ENCODE measurements at places on chromosomes 12 and 14.

DNA sequence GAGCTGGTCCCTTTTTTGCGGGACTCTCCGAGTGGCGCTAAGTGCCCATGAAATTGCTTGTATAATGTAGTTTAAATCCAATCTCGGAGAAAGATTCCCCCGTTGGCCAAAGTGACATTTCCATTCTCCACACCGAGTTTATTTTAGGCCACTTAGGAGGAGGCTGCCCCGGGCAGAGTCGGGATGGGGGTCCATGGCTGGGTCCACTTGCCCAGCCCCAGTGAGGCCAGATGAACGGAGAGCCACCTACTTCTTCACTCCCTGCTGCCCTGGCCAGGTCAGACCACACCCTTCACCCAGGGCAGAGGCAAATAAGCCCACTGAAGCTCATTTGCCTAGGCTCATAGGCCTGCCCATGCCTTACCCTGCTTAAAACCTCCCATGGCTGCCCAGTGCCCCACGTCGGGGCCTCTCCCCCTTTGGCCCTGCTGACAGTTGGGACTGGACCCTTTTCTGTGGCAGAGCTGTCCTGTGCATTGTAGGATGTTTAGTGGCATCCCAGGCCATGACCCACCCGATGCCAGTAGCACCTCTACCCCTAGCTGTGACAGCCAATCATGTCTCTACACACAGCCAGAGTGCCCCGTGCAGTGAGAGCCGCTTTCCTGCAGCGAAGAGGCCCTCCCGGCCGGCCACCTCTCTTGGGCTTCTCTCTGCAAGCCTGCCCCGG lies 51.3 kb downstream of the FAM222A start:
- H3K27ac ChIP-seq: no peak overlapping the region
- no peaks in the 10 kb centered on the region for H3K36me3 ChIP-seq
- H3K4me3 ChIP-seq: no peak overlapping the region
- no peaks in the 10 kb centered on the region for H3K27me3 ChIP-seq

DNA sequence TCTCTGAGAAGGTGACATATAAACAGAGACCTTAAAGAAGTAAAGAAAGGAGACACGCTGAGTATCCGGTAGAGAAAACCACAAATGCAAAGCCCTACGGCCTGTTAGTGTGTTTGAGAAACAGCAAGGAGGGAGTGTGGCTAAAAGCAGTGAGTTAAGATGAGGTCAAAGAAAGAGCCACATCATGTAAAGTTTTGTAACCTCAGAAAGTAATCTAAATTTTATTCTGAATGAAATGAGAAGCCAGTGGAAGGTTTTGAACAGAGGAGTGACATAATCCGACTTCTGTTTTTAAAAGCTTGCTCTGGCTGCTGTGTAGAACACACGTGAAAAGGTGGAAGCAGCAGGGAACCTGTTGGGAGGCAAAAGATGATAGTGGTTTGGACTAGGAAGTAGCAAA lies 32.6 kb downstream of the PPP2R5E start:
- no peaks in the 10 kb centered on the region for H3K27me3 ChIP-seq
- ATAC-seq: peak; percentile 39
- no peak overlapping the region for H3K4me3 ChIP-seq
- H3K36me3 ChIP-seq: peaks cover 35% of the 10 kb centered on the region
- H3K27ac ChIP-seq: peak overlapping the region; percentile 17

GRCh38 chr12:14284184-14284722 lies 81.2 kb upstream of the ATF7IP start:
- H3K27ac ChIP-seq: peak overlapping the region; percentile 100
- ATAC-seq: peak; percentile 79
- peak overlapping the region; percentile 32 for H3K4me3 ChIP-seq
- peaks cover 30% of the 10 kb centered on the region for H3K4me1 ChIP-seq
- H3K27me3 ChIP-seq: no peaks in the 10 kb centered on the region

GRCh38 chr14:37223947-37224474 lies 26.3 kb downstream of the MIPOL1 start:
- H3K36me3 ChIP-seq: no peaks in the 10 kb centered on the region
- H3K4me3 ChIP-seq: no peak overlapping the region
- H3K4me1 ChIP-seq: no peaks in the 10 kb centered on the region
- ATAC-seq: no peak
- no peaks in the 10 kb centered on the region for H3K27me3 ChIP-seq

DNA sequence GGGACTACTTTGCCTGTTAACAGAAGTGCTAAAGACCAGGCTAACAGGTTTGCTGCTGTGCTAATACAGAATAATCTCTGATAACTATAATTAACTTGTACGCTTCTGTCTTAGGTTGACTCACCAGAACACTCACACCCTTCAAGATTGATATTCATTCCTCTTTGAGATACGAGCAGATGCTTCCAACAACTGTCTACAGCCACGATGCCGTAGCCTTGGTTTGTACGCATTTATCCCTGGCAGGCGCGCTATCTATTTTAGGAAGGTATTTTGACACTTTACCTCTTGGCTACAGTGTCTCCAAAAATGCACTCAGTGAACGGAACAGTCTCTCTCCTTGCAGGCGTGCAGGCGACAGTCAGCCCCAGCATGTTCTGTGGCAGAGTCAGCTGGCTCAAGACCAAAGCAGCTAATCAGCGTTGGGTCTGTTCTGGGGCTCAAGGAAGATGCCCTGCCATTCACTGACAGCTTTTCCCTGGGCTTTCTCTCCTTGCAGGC lies 146.4 kb upstream of the PRICKLE1 start:
- H3K4me1 ChIP-seq: no peaks in the 10 kb centered on the region
- no peak overlapping the region for H3K4me3 ChIP-seq
- no peaks in the 10 kb centered on the region for H3K27me3 ChIP-seq

DNA sequence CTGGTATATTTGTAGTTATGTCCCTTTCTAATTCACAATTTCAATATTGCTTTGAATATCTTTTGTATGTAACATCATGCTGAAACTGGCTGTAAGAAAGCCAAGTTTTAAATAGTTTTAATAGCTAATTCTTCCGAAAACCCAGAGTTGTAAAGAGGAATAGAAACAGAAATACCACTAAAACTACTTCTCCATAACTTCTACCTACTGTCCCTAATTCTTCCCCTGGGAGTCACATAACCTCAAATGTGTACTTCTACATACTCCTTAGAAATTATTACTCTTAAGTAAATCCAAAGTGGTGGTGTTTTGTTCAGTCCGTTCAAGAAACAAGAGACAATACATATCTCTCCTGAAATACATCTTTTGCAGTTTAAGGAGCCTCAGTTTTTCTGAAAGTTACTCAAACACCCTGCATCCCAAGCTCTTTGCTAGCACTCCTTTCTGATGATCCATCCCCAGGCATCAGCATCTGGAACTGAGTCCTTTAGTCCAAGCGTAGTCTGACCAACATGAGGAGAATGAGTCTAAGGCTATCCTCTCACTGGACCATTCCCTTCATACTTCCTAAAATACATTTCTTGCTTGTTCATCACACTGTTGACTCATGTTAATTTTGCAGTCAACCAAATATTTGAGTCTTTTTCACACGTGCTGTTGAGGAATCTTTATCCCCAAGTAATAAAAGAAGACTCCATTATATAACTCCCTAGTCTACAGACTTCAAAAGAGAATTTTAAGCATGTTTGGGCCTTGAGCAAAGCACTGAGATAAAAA lies 214.3 kb upstream of the NUDT4 start:
- no peaks in the 10 kb centered on the region for H3K27me3 ChIP-seq
- H3K4me3 ChIP-seq: peak overlapping the region; percentile 38

DNA sequence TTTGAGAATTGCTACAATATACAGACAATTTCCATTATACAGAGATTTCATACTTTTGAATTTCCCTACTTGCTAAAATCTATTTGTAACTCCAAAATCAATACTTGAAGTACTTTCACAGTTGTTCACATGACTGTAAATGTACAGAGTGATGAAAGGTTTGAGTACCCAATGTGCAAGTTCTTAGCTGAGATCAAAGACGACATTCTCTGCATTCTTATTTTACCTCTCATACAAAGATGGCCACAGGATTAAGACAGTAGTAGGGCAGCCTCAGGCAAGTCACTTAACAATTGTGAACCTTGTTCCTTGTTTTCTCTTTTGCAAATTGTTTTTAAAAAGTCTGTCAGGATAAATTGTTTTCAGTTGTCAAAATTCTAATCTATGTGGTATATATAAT lies 255.9 kb upstream of the KITLG start:
- H3K27ac ChIP-seq: no peak overlapping the region
- H3K4me1 ChIP-seq: no peaks in the 10 kb centered on the region

- H3K27ac ChIP-seq: no peak overlapping the region
- H3K4me3 ChIP-seq: no peak overlapping the region
- no peaks in the 10 kb centered on the region for H3K27me3 ChIP-seq
- no peak for ATAC-seq
- no peaks in the 10 kb centered on the region for H3K4me1 ChIP-seq
- no peaks in the 10 kb centered on the region for H3K36me3 ChIP-seq
These were observed 54.2 kb upstream of the BCL11B start for GRCh38 chr14:99326041-99326710.

- no peaks in the 10 kb centered on the region for H3K27me3 ChIP-seq
- H3K4me3 ChIP-seq: no peak overlapping the region
- no peak for ATAC-seq
- H3K4me1 ChIP-seq: no peaks in the 10 kb centered on the region
These were observed 35.0 kb upstream of the NAV3 start for GRCh38 chr12:77795699-77796098.

- H3K4me3 ChIP-seq: no peak overlapping the region
- peaks cover 14% of the 10 kb centered on the region for H3K4me1 ChIP-seq
- ATAC-seq: peak; percentile 55
- peak overlapping the region; percentile 5 for H3K27ac ChIP-seq
- H3K27me3 ChIP-seq: no peaks in the 10 kb centered on the region
These were observed 31.5 kb downstream of the ABCB9 start for GRCh38 chr12:122934722-122935121.

DNA sequence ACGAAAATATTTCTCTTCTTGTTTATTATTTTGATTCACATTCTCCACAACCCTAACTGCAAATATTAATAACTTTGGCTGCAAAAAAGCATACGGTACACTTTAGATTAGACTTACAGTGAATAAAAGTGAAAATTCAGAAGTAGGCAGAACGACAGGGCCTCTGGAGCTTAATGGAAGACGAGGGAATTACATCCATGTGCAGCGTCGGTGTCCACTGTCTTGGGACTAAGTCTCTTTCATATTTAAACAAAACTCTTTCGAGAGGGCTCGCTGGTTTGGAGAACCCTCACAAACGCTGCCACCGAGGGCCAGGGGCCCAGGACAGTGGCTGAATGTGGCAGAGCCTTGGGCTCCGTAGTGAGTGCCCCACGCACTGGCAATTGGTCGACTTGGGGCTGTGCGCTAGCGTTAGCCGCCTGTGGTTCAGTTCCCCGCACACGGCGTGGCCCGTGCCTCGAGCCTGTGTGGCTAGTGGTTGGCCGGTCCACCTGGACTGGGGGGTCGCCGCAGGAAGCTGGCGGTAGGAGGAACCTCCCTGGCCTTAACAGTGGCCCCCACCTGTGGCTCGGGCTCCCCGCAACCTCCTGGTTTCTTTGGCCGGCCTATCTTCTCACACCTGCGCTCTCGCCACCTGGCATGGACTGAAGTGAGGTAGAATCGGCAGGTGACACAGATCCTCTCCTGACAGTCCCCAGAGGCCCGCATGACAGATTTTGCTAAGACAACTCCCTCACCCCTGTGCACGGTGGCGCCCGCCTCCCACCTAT lies 739 bp upstream of the PAX9 start:
- no peak overlapping the region for H3K4me3 ChIP-seq
- no peaks in the 10 kb centered on the region for H3K36me3 ChIP-seq
- H3K27ac ChIP-seq: no peak overlapping the region
- H3K27me3 ChIP-seq: peaks cover 96% of the 10 kb centered on the region
- ATAC-seq: no peak
- H3K4me1 ChIP-seq: peaks cover 20% of the 10 kb centered on the region

DNA sequence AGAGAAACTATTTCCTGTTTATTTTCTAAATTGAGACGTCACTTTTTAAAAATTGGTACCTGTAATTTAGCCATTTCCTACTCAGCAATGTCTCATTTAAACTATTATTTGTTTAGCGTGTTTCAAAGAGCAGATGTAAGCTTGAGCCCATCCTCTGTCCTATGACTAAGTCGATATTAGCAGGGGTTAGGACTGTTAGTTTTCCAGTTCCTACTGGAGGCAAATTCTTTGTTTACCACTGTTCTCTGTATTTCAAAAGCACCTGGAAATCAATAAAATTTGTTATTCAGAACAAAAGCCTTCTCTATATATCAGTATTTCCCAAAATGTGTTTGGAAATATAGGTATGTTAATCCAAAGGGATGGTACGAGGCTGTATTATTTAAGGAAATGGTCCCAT lies 42.4 kb downstream of the MDM2 start:
- ATAC-seq: no peak
- no peaks in the 10 kb centered on the region for H3K4me1 ChIP-seq
- H3K36me3 ChIP-seq: peaks cover under 1% of the 10 kb centered on the region
- H3K27ac ChIP-seq: no peak overlapping the region
- H3K27me3 ChIP-seq: no peaks in the 10 kb centered on the region

DNA sequence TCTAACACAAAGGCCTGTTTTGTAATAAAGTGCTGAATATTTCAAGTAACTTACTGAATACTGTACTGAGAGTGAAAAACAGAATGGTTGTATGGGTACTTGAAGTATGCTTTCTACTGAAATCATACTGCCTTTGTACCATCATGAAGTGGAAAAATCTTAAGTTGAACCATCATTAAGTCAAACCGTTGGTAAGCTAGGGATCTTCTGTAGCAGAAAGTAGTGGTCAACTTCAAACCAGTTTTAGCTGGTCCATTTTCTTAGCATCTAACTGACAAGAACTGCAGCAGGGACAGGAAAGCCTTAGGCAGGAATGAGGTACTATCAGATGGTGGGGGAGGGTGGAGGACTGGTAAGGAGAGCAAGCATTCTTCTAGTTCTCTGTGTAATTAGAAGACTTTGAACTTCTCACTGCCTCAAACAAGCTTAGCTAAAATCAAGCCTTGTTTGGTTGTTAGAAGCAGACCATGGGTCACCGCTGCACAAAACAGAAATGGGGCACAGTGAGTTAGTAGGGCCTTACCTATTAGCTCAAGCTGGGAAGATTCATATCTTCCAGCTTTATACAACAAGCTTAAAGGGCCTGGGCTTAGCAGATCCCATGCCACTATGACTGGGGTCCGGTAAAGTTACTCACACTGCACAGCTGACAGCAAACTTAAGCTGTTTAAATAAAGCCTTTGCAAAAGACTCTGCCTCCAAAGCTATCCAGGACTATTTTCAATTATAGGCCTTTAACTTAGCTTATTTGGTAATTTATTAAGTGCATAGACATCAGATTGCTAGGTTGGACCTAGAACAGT lies 73.8 kb downstream of the ACADS start:
- ATAC-seq: no peak
- no peak overlapping the region for H3K27ac ChIP-seq
- peaks cover 42% of the 10 kb centered on the region for H3K36me3 ChIP-seq
- peaks cover 51% of the 10 kb centered on the region for H3K4me1 ChIP-seq
- no peak overlapping the region for H3K4me3 ChIP-seq

DNA sequence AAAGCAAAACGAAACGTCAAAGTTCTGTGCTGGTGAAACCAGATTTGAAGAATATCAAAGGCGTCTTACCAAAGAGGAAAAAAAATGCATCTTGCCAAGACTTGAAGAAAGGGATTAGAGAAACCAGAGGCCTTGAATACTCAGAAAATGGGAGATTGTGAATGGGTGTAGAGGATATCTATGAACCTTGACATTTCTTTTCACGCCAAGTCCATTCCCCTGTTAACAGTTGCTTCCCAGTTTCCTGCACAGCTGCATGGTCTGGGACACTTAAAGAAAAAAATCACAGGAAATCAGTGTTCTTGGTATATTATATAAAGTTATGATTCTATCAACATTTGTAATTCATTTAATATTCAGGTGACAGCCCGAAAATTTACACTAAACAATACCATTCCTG lies 1.4 kb upstream of the GTF2A1 start:
- peak overlapping the region; percentile 100 for H3K27ac ChIP-seq
- H3K36me3 ChIP-seq: peaks cover 6% of the 10 kb centered on the region
- H3K4me3 ChIP-seq: peak overlapping the region; percentile 98

GRCh38 chr12:52580496-52580895 lies 6.9 kb upstream of the KRT74 start:
- H3K4me1 ChIP-seq: no peaks in the 10 kb centered on the region
- no peak overlapping the region for H3K4me3 ChIP-seq
- H3K27ac ChIP-seq: no peak overlapping the region
- peaks cover 44% of the 10 kb centered on the region for H3K27me3 ChIP-seq
- ATAC-seq: no peak
- no peaks in the 10 kb centered on the region for H3K36me3 ChIP-seq

Data from stimulated activated memory B cell treated with anti-CD40 and anti-IgM and Interleukin-4, amounts not matched to agents 10 μg/mL and 1 μg/mL and 100 μg/mL, for 72 hours (primary cell).